PC-9 (cell line): ENCODE measurements at places on chromosomes 12 and 14. TPM values are rescaled to one million over a fixed set of nuclear protein-coding genes. Genes with fewer than 3 reads are reported as not detected.

DNA sequence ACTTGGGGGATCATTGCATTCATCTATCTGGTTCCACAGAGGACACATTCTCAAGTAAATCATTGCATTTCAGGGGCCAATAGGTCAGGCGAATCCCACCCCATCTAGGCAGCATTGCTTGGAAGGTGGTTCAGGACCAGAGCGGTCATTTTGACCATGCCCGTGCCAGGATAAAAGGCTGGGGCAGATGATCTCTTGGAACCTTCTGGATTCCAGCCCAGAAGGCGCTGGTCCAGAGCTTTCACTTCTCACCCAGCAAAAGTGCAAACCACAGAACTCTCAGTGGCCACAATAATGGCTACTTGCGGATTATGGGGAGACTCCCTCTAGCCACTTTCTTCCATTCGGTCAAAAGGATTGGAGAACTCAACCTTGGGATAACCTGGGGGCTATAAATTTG lies 595 bp upstream of the KRT85 start:
- DNase-seq: no peak
- H3K27ac ChIP-seq: no peak overlapping the region
- H3K27me3 ChIP-seq: no peaks in the 10 kb centered on the region
- no peaks in the 10 kb centered on the region for H3K36me3 ChIP-seq

The CNTN1 gene
- total RNA-seq: 0.37 and 0.45 TPM in 2 replicates

DNA sequence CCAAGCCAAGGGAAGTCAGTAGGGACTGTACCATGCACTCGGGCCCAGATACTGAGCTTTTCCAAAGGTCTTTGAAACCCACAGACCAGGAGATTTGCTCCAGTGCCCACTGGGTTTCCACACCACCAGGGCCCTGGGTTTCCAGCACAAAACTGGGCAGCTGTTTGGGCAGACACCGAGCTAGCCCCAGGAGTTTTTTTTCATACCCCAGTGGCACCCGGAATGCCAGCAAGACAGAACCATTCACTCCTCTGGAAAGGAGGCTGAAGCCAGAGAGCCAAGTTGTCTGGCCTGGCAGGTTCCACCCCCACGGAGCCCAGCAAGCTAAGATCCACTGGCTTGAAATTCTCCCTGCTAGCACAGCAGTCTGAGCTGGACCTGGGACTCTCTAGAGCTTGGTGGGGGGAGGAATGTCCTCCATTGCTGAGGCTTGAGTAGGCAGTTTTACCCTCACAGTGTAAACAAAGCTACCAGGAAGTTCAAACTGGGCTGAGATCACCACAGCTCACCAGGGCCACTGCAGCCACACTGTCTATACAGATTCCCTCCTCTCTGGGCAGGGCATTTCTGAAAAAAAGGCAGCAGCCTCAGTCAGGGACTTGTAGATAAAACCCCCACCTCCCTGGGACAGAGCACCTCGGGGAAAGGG lies 793.7 kb downstream of the RPS29 start:
- DNase-seq: no peak
- no peaks in the 10 kb centered on the region for H3K36me3 ChIP-seq
- H3K27me3 ChIP-seq: no peaks in the 10 kb centered on the region
- no peak overlapping the region for H3K27ac ChIP-seq
- no peak overlapping the region for H3K4me3 ChIP-seq

DNA sequence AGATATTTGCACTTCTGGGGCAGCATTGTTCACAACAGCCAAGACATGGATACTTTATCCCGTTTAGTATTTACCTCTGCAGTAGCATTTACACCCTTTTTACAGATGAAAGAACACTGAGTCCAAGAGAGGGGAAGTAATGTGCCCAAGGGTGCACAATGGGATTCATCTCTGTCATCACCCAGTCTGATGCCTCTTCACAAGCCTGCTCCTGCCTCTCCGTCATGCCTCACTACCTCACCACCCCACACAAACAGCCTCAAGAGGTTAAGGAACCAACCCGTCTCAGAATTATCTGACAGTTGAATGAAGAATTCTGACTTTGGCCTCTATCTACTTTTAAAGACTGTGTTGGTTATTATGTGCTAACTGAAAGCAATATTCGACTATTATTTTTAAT lies 368.4 kb downstream of the ATP23 start:
- H3K27me3 ChIP-seq: no peaks in the 10 kb centered on the region
- DNase-seq: no peak
- no peaks in the 10 kb centered on the region; the same call in 1 of the 2 replicates for H3K36me3 ChIP-seq

GRCh38 chr12:78865516-78865915 lies 942 bp downstream of the SYT1 start:
- H3K4me3 ChIP-seq: no peak overlapping the region

- no peak for DNase-seq
- H3K4me1 ChIP-seq: no peaks in the 10 kb centered on the region
- H3K36me3 ChIP-seq: no peaks in the 10 kb centered on the region
- H3K27me3 ChIP-seq: no peaks in the 10 kb centered on the region
These were observed 40.2 kb downstream of the MYF5 start for GRCh38 chr12:80756875-80757274.

The SAMD15 gene
- 4.8 and 7.8 TPM in 2 replicates for total RNA-seq

DNA sequence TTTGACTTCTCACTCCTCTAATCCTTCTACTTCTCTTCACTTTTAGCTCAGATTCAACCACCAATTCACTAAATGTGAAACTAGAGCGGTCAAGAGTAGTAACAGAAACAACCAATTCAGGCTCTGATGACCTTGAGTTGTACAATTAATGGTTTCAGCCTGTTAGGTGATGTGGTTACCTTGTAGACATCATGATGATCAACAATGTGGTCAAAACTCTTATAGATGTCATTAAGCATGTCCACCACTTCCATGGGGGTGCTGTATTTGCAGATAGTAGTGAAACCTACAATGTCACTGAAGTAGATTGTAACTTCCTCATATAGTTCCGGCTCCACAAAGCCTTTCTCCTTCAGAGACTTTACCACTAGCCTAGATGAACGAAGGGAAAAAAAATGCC lies 54.1 kb upstream of the PLBD1 start:
- no peaks in the 10 kb centered on the region for H3K27me3 ChIP-seq
- no peaks in the 10 kb centered on the region for H3K36me3 ChIP-seq
- no peak for DNase-seq
- no peaks in the 10 kb centered on the region for H3K4me1 ChIP-seq

GRCh38 chr12:45138609-45139008 lies 77.3 kb upstream of the ANO6 start:
- no peaks in the 10 kb centered on the region for H3K4me1 ChIP-seq
- no peak overlapping the region for H3K4me3 ChIP-seq
- no peaks in the 10 kb centered on the region for H3K27me3 ChIP-seq
- no peak for DNase-seq

The TGM1 gene
- 7.2 and 7.5 TPM in 2 replicates for total RNA-seq

The LRR1 gene
- total RNA-seq: 16.1 and 19.0 TPM in 2 replicates

- DNase-seq: peak; percentile 60
- peak overlapping the region; percentile 70 for H3K4me3 ChIP-seq
- H3K27ac ChIP-seq: no peak overlapping the region
- no peaks in the 10 kb centered on the region for H3K27me3 ChIP-seq
These were observed 343 bp upstream of the NOVA1 start for GRCh38 chr14:26598081-26598671.

The MANSC4 gene
- total RNA-seq: not detected in 2 replicates

GRCh38 chr12:88052686-88053085 lies 23.5 kb upstream of the C12orf50 start:
- H3K27me3 ChIP-seq: no peaks in the 10 kb centered on the region
- H3K27ac ChIP-seq: no peak overlapping the region
- H3K4me1 ChIP-seq: no peaks in the 10 kb centered on the region

DNA sequence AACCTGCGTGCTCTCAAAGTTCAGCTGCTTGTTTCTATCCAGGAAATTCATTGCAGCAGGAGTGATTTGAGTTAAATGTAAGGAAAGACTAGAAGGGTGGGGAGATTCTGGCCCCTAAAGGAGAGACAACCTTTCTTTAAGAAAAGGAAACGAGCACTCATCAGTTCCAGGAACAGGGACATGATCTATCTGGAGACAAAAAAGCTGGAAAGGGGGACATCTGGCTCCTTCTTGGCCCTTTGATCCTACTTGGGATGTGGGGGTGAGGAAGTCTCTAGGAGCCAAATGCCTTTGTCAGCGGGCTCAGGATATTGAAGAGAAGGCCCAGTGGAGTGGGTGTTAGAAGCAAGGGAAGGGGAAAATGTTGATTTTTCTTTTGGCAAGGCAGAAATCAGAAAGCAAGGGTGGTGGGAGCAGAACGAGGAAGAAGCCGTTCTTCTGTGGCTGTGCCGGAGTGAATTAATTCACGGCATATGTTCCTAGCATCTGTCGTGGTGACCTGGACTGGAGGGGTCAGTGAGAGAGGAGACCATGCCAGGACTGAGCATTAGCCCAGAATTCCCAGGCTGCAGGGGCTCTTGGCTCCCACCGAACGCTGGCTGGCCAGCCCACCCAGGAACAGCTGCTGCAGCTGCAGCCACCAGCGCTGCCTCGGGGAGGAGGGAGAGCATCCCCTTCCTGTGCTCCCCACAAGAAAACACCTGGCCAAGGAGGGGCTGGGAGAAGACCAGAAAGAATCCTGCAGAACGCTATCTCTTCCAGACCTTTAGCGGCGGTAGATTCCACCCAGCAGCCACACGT lies 62.8 kb upstream of the GPATCH2L start:
- H3K27me3 ChIP-seq: peaks cover 52% of the 10 kb centered on the region
- no peaks in the 10 kb centered on the region for H3K4me1 ChIP-seq
- DNase-seq: no peak

GRCh38 chr12:24111616-24112015 lies 162.1 kb upstream of the SOX5 start:
- no peaks in the 10 kb centered on the region for H3K4me1 ChIP-seq
- H3K36me3 ChIP-seq: no peaks in the 10 kb centered on the region
- no peak overlapping the region for H3K4me3 ChIP-seq

GRCh38 chr12:54428050-54429013 lies 9.3 kb upstream of the ITGA5 start:
- no peak overlapping the region for H3K4me3 ChIP-seq
- H3K27me3 ChIP-seq: no peaks in the 10 kb centered on the region; the same call in 1 of the 2 replicates
- no peaks in the 10 kb centered on the region for H3K36me3 ChIP-seq
- no peak for DNase-seq

DNA sequence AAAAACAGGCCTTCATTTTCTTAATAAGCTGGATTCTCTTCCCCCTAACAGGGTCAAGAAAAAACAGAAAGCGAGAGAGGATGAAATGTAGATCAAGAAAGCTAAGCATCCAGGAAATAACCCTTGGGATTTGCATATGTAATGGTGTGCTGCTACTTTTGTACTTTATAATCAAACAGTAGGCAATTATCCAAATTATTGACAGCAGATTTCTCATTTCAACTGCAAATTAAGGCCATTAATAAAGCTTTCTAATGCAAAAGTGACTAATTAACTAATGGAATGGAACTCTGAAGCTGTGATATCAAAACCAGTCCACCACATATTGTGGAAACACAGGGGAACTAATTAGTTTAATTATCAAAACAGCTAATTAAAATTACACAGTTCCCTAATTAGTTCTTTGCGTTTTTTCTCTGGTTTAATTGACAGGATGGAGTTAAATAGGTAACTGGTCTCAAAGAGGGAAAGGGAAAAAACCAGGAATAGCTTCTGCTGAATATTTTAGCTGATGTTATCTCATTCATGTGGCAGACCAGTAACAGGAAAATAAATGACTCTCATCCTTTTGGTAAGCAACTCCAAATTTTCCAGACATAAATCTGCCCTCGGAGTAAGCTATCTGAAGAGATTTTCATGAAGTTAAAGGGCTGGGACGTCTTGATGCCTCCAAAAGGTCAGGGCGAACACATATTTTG lies 182.7 kb upstream of the LMO3 start:
- no peaks in the 10 kb centered on the region for H3K27me3 ChIP-seq
- H3K4me3 ChIP-seq: no peak overlapping the region
- no peak overlapping the region for H3K27ac ChIP-seq
- no peak for DNase-seq

GRCh38 chr12:109875572-109876131 lies 4.7 kb downstream of the GLTP start:
- H3K4me1 ChIP-seq: peaks cover 60% of the 10 kb centered on the region
- H3K36me3 ChIP-seq: 0 out of 2 replicates have a peak, but pooled peaks cover 5% of the 10 kb centered on the region
- peak overlapping the region; percentile 69 for H3K27ac ChIP-seq
- no peaks in the 10 kb centered on the region for H3K27me3 ChIP-seq

DNA sequence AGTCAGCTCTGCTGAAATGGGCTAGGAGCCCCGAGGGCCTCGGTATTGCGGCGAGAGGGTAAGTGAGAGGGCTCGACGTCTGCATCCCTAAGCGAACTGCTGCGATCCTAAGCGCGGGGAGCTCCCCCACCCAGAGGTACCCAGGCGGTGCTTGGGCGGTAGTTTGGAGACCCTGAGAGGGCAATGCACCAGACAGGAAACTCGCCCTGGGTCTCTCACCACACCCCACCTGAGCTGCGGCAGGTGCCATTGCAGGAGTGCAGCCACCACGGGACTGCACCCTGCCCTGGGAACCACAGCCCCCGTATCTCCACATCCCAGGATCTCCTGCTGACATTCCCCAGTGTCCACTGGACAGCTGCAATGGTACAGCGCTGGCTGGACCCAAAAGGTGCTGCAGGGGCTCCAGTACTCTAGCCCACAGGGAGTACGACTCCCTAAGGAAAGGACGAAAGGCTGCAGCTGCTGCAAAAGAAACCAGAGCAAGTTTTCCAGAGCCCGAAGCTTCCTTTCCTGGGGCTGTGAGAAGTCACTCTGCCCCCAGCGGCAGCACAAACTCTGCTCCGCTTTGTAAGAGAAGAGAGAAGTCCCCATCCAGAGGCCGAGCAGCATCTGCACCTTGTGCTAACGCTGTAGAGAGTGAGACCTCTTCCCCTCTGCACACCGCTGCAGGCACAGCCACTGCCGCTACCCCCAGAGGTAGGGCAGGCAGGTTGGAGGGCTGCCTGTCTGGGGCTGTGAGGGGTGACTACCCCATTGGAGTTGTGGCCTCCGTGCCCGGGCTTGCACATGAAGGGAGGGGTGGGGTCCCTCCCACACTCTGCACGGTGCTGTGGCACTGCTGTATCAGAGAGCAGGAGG lies 31.1 kb upstream of the MON2 start:
- no peaks in the 10 kb centered on the region for H3K27me3 ChIP-seq
- H3K36me3 ChIP-seq: no peaks in the 10 kb centered on the region
- H3K27ac ChIP-seq: no peak overlapping the region

DNA sequence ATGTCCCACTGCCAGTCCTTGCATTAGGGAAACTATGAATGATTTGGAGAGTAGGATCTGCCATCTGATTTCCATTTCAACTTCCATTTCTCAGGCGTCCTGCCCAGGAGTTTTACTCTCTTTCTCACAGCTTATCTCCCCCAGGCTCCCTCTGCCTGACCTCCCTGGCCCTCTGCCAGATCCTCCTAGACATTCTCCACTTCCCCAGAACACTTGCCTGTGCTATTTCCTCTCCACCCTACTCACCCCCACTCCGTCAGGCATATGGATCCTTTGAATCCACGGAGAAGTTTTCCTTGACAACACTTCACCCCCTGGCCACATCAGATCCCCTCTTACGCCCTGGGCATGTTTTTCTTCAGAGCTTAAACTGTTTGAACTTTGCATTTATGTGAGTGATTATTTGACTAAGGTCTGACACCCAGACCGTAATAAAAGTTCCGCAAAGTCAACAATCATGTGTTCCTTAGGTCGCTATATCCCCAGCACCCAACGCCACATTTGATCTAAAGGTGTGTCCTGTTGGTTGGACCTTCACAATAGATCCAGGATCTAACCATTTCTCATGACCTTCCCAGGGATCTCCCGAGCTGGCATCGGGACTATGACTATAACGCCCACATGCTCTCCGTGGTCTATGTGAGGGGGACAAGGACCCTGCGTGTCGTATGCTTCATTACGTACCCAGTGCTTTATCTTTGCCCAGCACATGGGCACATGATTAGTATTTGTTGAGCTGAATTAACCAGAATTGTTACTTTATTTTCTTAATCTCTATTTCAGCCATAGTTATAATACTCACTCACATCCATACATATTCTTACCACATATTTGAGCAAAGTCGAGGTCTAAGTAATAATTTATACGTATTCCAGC lies 255.8 kb upstream of the FOXN3 start:
- DNase-seq: no peak
- H3K4me3 ChIP-seq: no peak overlapping the region
- H3K4me1 ChIP-seq: no peaks in the 10 kb centered on the region
- no peaks in the 10 kb centered on the region for H3K27me3 ChIP-seq
- no peak overlapping the region for H3K27ac ChIP-seq
